ENCODE measurements at places on chromosomes 12 and 14.

DNA sequence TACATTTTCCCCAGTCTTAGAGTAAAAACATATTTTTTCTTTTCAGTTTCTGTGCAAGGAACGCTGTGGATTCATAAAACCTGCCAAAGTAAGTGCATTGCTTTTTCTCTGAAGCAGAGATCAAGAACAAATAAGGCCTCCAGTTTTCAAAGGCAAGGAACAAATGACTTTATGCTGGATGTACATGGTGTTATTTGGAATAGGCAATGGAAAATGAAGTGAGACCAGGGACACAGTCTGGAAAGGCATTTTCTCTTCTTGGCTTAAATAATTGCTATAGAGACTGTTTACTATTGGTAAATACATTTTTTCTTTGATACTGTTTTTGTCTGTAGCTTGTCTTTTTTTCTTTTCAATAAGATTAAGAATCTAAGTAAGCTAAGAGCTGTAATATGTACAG is 725.9 kb upstream of the MDGA2 start:
- no peak for DNase-seq

DNA sequence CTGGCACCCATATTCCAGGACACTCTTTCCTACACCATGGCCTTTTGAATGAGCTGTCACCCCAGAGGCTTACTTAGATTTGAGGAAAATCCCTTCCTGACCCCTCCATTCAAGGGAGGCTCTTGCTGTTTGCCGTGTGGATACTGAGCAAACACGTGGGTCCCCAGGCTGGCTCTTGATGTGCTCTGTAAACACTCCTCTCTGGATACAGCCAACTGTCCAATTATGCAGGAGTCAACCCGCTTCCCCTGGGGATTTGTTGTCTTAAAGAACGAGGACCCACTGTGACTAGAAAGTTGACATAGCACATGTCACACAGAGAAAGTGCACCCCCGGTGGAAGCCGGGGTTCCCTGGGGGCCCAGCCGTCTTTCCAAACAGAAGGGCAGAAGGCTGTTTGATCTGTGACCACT is 75.8 kb upstream of the CEP83 start:
- DNase-seq = no peak

GRCh38 chr12:47885566-47885965 is 19.2 kb downstream of the VDR start:
- DNase-seq = no peak

GRCh38 chr12:46300910-46301309 is 32.1 kb upstream of the SLC38A1 start:
- DNase-seq = peak; percentile 8

DNA sequence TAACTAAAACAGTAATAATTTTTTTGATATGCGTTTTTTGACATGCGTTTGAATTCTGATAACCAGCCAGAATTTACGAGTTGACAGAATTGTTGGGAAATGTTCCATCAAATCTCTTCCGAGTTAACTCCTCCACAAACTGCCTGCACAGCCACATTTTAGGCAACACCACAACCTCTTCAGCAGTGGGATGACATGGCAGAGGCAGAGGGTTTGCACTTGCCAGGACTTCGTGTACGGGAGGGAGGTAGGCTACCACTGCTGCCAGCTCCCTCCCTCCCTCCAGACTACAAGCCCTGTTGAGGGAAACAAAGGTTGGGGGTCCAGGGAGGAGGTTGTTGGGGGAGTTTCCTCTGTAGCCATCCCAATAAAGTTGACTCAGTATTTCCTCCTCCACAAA is 14.5 kb upstream of the ACTR6 start:
- DNase-seq = no peak

GRCh38 chr12:104286516-104287482 is 16.7 kb upstream of the EID3 start:
- DNase-seq = peak; percentile 92
